ENCODE measurements at places on chromosomes 3 and 15.
A peak's percentile ranks its signal among the peaks of the same experiment; 100 is the strongest.

- no peak for DNase-seq
These were observed 49.3 kb downstream of the ADAMTS9 start for GRCh38 chr3:64638511-64638910.

- no peak for DNase-seq
These were observed 67.6 kb downstream of the ABTB1 start for GRCh38 chr3:127740136-127740915.

DNA sequence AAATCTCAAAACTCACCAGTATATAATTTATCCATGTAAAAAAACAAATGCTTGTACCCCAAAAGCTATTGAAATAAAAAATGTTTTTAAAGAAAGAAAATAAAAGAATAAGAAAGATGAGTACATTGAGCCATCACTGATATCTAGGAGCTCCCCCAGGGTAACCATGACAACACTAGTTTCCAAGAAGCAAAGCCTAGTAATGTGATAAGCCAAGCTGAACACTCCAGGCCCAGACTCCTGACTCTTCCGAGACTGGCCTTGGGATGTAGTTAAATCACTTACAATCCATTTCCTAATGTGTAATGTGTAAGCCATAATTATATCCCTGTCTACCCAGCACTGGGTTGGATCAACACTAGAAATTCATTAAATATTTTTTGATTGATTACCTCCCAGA is 21.1 kb upstream of the ATP8B4 start:
- DNase-seq, result no peak

DNA sequence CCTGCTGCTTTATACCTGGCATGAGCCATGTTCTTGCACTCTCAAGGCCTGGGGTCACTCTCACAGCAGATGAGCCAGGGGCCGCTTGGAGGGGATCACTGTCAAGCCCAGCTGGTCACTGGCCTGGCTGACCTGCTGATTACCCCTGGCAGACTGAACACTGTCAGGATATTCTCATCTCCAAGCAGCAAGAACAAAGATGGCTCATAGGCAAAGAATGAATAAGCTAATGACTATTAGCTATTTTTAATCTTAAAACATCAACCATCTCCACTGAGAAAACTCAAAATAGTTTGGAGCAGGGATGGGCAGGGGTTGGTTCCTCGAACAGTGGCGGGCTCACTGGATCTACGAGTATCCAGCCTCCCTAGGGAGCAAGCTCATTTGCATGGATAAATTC is 64.4 kb upstream of the ACAN start:
- no peak for DNase-seq

DNA sequence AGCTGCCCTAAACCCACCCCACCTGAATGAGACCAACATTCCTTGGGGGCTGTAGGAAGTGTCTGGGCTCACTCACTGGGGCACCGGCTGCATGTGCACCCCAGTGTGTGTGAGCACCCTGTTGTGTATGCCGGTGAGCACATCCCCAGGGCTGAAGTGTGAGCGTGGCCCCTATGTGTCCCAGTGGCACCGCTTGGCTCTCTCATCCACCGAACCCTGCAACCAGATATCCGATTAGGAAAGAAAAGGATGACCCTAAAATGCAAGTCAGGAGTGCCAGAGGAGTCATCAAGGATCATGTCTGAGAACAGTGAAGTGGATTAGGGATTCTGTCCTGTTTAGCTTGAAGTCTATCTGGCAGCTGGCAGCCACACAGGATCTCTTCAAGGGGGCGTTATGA is 84.0 kb upstream of the ALDH1L1 start:
- DNase-seq, result no peak

DNA sequence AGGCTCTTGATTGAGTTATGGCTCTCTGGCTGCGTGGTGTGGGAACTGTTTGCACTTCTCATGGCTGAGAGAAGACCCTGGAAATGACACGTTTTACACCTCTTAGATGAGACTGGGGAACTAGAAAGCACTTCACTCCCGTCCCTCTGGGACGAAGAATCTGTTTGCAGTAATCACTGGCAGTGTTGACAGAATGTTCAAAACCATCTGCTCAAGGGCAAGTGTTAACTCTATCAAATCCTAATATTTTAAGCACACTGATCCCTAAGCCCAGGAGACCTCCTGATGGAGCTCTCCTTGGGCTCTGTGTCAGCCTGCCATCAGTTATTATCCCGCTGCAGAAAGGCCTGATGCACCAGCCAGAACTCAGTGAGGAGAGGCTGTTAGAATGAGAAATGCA is 323.8 kb upstream of the DNAJC19 start:
- DNase-seq, result peak; percentile 82

DNA sequence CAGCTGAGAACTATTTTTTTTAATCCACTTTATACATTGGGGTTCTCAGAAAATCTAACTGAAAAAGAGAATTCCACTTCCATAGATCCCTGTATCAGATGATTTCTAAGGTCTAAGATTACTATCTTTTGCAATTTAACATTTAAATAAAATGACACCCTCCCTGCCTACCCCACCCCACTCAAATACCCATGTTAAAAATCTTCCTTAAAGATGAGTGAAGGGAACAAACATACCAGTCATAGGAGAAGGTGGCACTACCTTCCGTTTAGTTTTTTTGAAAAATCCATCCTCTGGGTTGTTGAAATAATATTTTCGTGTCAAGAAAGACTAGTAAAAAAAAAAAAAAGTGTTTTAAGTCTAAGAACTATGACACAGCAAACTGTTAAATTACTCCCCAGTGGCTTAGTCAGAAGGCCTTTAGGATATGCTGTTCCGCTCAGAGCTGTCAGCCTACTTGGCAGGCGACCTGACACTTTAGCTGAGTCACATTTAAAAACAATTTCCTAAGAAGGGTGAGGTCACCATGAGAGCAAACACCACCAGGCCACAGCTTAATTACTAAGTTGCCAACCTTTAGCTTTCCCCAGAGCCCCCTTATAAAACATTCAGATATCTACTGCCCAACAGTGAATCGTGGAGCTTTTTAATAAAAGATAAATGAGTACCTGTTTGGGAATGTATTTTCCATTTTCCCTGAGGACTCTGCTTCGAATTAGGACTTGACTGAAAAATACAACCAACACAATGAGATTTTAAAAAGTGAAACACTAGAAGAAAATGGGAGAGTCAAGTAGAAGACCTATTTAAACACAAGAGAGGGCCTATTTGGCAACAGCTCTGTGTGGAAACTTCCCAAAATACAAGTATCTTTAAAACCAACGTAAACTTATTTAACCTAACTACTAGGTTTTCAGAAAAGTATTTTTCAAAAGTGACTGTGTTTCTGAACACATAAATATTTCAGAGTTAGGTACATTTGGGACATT is 9.6 kb downstream of the EMC3 start:
- no peak for DNase-seq

GRCh38 chr3:186988806-186989205 is 58.5 kb downstream of the ST6GAL1 start:
- no peak for DNase-seq

- DNase-seq, result no peak
These were observed 197.1 kb upstream of the TPM1 start for GRCh38 chr15:62845241-62846126.

- no peak for DNase-seq
These were observed 65.0 kb downstream of the FRMD4B start for GRCh38 chr3:69320871-69321271.

DNA sequence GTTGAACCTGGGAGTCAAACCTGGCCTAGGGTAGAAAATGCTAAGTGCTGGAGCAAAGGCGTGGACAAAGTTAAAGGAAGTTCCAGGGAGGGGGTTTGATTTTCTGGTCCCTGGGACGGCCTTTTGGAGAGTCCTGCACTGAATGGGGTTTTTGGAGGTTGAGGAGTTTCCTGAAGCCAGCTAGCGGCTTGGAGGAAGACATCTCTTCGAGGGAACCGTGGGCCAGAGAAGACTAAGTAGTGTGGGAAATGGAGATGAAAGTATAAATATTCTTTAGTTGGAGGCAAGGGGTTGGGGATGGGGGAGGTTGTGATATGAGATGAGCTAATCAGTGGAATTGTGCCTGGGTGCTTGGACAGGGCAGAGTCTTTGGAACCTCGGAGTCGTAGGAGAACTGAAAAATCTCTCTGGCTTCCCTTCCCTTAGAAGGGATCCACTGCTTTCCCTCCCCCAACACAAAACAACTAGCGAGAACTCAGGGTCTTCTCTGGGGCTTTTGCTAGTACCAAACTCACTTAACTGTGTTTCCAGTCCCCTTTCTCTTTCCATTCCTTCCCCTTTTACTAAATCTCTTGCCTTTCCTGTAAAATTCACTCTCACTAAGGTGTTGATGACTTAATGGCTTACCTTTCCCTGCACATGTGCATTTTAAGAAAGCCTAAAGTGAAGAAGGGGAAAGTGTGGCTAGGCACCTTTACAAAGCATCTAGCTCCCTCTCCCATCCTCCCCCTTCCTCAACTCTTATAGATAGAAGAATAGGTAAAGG is 1.0 kb downstream of the LPP start:
- no peak for DNase-seq

- DNase-seq, result no peak
These were observed 379.5 kb upstream of the AGTR1 start for GRCh38 chr3:148318240-148318639.

- no peak for DNase-seq
These were observed 31.9 kb downstream of the TNIK start for GRCh38 chr3:171428321-171428787.

Data from NCI-H1417 treated with DMSO at 0.1 percent for 48 hours (cell line).